ENCODE measurements at places on chromosomes 2 and 18.

DNA sequence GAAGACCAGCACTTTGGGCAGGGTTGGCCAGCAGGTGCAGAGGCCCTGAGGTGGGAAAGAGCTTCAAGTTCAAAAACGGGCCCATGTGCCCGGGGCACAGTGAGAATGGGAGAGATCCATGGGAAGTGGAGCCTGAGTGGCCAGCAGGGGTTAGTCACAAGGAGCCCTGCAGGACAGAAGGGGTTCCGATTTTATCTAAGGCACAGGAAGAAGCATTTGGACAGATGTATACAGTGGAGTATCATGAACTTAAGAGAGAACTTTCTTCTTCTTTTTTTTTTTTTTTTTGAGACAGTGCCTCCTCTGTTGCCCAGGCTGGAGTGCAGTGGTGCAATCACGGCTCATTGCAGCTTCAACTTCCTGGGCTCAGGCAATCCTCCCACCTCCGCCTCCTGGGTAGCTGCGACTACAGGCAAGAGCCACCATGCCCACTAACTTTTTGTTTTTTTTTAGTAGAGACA is 24.0 kb downstream of the WIPF1 start:
- DNase-seq, result no peak

- no peak for DNase-seq
These were observed 6.5 kb upstream of the MTERF4 start for GRCh38 chr2:241108271-241109209.

DNA sequence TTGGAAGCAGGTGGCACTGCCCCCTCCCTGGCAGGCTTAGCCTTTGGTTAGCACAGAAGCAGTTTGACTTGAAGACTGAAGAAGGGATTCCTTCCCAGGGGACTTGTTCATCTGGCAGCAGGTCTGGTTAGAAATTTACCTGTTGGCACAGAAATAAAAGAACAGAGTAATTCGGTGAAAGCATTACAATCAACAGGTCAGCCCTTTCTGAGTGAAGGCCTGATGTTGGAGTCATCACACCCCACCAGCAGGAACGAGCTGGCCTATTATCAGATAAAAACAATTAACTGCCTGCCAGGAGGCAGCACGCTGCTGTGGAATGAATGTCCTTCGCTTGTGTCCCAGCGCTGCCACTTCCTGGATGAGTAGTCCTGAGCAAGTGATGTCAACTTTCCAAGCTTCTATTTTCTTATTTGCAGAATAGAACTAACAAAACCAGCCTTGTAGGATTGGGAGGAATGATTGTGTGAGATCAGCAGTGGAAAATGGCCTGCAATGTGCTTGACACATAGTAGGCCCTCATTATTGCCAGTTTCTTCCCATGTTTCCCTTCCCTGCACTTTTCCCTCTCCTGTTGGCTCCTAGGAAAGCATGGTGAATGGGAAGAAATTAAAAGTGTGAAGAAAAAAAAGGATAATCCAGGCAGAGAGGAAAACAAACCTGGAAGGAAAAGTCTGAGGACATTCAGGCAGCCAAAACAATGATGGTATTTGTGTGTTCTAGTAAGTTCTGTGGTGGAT is 29.0 kb downstream of the LGALSL start:
- no peak for DNase-seq

GRCh38 chr2:113228991-113229716 is 49.6 kb downstream of the PAX8 start:
- DNase-seq, result no peak

DNA sequence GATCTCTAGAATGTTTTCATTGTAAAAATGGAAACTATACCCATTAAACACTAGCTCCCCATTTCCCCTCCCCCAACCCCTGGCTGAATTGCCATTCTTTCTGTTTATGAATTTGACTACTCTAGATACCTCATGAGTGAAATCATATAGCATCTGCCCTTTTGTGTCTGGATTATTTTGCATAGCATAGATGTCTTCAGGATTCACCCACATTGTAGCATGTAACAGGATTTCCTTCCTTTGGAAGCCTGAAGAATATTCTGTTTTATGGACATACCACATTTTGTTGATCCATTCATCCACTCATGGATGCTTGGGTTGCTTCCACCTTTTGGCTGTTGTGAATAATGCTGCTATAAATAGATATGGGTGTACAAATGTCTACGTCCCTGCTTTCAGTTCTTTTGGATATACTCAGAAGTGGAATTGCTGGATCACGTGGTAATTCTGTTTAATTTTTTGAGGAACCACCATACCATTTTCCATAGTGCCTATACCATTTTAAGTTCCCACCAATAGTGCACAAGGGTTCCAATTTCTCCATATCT is 7.7 kb upstream of the ASB1 start:
- no peak for DNase-seq

DNA sequence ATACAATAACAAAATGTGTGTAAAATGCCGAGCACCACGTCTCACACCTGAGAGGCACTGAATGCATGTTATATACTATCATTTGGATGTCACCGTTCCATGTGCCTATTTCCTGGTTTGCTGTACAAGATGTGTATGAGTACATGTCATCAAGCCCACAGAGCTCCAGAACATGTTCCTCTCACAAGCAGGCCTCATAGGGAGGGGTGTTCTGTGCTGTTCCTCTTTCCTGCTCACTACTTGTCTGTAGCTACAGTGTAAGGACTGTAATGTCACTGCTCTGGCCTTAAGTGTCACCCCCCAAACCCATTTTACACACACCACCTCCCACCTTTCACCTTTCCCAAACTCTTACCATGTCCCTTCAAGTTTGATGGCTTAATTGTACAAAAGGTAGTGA is 1.8 kb downstream of the AFF3 start:
- DNase-seq, result no peak

- DNase-seq, result no peak
These were observed 3.1 kb downstream of the C2orf81 start for GRCh38 chr2:74418312-74418711.

DNA sequence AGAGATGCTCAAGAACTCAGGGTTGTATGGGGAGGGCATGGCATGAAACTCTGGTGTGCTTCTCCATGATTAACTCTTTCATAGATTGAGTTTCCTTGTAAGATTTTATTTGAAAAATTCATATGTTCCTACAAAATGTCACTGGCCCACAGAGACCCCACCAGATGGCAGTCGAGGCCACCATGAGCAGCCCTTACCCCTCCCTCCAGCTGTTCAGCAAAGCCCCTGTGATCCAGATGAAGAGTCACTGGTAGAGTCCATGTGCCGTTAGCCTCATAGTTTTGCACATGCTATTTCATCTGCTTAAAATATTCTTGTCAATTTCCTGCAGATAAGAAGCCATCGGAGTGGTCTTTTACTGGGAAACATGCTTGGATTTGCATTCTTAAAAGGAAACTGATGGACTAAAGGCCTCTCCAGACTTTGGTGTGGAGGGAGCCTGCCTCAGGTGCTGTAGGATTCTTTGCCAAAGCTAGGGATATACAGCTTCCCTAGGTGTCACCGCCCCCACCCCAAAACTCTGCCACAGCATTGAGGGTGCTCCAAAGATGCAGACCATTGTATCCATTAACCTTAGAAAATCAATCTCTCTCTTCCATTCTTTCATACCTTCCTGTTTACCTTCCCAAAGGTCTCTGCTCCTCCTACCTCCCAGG is 18.8 kb downstream of the ZNF385B start:
- DNase-seq, result peak; percentile 40

DNA sequence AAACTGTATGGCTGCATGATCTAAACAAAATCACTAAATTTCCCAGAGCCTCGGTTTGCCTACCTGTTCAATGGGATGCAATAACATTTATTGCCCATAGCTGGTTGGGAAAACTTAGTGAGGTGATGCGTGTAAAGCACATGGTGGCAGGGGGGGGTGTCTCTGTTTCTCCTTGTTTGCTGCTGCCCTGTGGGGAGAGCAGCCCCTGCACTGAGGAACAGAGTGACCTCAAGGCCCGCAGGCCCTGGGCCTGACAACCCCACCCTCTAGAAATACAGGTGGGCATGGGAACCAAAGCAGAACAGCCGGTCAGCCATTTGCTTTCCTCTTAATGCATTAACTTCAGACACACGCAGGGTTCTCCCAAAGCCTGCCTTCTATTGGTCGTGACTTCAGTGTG is 55.1 kb upstream of the SLC66A3 start:
- no peak for DNase-seq

DNA sequence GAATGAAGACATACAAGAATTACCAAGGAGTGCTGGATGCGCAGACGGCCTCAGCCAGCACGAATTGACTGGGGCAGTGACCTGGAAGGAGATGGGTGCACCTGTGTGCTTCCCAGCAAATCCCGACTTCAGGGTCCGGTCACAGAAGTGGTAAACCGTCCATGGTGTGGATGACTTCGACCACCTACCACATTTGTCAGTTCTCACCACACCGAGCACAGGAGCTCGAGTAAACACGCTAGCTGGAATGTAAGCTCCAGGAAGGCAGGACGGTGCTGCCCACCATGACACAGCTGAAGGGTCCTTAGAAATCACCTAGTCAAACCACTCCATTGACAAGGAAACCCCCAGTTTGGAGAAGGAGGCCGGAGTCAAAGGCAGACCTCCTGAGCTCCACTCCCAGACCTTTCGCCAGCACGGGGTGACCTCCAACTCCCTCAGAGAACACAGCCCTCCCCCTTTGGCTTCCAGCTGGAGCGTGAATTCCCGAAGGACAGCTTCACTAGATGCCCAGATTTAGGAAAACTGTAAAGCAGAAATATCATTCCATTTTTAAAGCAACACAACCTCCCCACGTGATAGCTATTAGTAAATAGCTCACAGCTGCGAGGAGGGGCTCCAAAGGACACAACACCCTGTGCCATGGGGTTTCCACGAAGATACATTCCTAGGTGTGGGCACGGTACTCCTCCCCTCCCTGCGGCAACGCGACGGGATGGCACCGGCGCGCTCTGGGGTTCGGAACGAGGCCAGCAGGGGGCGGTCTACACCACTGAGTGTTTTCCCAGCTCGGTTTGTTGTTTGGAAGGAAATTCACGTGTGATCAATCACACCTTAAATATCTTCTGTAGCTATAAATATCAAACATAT is 34.1 kb upstream of the GNAL start:
- DNase-seq, result peak; percentile 78

- no peak for DNase-seq
These were observed 79.5 kb downstream of the LOXHD1 start for GRCh38 chr18:46577546-46577945.

GRCh38 chr2:232006253-232006652 is 44.7 kb downstream of the DIS3L2 start:
- no peak for DNase-seq

DNA sequence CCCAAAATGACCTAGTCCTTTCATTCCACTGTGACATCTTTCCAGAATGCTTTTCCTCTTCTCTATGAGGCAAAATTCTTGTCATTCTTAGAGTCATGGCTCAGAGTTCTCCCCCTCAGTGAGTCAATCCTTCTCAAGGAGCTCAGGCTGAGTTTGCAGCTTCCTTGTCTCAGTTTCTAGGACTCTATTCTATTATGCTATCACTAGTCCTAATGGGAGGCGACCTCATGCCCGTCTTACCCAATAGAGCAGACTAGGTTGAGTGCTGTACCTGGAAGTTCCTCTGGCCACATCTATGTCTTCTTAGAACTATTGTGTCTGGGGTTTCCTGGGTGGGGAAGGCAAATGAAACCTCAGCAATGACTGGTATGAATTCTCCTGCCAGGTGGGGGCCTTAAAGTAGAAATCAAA is 51.5 kb downstream of the HAUS1 start:
- DNase-seq, result no peak

- no peak for DNase-seq
These were observed 176.3 kb downstream of the ANAPC1 start for GRCh38 chr2:111707700-111708099.

GRCh38 chr2:61675204-61675603 is 137.0 kb upstream of the XPO1 start:
- DNase-seq, result no peak

DNA sequence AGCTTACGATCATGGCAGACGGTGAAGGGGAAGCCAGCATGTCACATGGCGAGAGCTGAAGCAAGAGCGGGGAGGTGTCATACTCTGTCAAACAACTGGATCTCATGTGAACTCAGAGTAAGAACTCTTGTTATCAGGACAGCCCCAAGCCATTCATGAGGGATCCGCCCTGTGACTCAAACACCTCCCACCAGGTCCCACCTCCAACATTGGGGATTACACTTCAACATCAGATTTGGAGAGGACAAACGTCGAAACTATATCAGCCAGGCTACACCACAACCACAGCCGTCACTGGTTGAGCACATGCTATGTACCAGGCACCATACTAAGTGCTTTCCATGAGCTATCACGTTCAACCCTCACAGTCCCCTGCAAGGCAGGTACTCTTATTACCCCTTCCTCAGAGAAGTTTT is 293.8 kb downstream of the PRKCE start:
- DNase-seq, result no peak

DNA sequence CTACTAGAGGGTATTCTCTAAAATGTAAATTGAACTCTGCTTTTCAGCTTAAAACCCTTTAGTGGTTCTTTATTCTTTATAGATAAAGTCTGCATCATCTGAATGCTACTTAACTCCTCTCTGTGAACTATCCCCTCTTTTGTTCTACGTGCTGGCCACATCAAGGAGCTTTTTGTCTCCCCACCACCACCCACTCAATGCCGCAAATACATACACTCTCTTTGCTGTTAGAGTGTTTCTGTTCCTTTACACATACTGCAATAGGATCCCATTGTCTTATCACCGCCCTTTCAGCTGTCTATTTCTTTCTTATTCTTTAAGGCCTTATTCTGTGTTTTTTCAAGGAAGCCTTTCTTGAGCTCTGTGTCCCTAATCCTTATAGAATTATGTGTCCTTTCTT is 83.3 kb downstream of the EML4 start:
- peak; percentile 9 for DNase-seq

GRCh38 chr2:80190166-80190565 is 114.4 kb downstream of the LRRTM1 start:
- DNase-seq, result no peak

GRCh38 chr2:126676221-126677175 is 20.5 kb downstream of the GYPC start:
- DNase-seq, result no peak

DNA sequence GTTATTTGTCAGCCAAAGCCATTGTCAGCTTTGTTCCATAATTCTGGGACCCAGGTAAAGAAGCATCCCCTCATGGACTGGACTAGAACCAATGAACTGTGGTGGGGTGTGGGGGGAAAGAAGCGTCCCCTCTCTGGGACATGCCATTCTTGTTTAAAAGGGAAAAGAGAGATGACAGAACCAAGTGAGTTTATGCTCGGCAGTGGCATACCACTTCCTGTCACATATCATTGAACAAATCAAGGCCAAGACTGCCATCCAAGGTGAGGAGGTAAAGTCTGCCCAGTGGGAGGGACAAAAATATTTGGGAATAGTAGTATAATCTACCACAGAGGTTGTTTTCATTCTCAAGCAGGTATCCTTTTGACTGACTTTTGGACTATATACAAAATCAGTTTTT is 4.7 kb upstream of the GLS start:
- DNase-seq, result no peak

GRCh38 chr18:23258566-23259469 is 123.5 kb downstream of the CABLES1 start:
- no peak for DNase-seq

GRCh38 chr2:185202945-185203528 is 535.6 kb upstream of the FSIP2 start:
- DNase-seq, result no peak

Data from neural crest cell (in vitro differentiated cells).